ENCODE measurements at places on chromosomes 2 and 18.

DNA sequence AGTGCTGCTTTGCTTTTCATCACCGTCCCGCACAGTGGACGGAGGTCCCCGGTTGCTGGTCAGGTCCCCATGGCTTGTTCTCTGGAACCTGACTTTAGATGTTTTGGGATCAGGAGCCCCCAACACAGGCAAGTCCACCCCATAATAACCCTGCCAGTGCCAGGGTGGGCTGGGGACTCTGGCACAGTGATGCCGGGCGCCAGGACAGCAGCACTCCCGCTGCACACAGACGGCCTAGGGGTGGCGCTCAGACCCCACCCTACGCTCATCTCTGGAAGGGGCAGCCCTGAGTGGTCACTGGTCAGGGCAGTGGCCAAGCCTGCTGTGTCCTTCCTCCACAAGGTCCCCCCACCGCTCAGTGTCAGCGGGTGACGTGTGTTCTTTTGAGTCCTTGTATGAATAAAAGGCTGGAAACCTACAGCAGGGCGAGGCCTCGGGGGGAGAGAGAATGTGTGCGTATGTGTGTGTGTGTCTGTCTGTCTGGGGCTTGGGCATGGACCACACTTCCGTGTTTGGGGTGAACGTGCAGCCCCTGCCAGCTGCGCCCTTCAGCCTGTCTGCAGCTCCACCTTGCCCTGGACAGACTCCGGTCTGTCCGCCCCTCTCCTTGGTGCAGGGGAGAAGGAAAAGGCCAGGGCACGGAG, 32.3 kb downstream of the GPC1 start:
- DNase-seq: no peak

- DNase-seq: no peak
Measured at GRCh38 chr2:85422072-85422457, 3.6 kb downstream of the SH2D6 start.

DNA sequence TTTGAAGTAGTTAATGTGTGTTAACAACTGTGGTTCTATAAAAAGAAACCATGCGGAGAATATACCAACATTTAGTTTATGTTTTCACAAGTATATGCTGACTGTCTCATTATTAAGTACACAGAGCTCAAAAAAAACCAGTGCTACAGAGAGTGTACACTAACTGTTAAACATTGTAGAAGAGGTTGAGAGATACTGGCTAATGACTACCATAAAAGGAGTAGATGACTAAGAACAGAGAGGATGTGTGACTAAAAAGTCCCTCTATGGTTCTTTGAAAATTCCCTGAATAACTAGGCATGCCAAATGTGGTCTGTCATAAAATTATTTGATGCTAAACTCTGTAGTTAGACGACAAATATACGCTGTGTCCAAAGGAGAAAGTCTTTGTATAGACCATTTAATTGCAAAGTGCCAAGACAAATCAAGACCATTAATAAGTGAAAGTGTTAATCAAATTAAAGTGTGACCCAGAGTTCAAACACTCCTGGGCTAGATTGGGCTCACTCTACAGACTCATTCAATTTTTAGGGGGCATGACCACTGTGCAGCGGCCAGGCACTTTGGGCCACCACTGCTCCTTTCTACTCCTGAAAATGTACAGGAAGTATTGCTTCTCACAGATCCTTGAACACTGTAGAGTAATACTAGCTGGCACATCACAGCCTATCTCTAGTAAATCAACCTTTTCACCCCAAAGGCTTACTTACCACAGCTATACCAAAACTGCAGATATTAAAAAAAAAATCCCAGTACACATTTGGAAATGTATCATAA, 45.1 kb upstream of the SERTAD2 start:
- no peak for DNase-seq

- no peak for DNase-seq
Measured at GRCh38 chr2:101063352-101064124, 61.4 kb downstream of the RPL31 start.

DNA sequence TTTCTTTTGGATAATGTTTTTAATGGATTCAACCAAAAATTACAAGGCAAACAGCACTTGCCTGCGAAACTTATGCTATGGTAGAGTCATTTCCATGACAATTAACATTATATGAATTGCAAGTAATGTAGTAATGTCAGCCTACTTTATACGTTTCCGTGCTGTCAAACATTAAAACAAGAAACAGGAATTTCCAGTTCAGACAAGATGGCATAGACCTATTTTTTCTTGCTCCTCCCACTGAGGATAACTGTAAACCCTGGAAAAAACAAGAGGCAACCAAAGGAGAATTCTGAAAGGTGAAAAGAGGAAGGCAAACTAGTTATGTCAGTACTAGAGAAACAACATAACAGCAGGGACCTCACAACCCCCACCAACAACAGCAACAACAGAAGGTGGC, 170.7 kb downstream of the DIS3L2 start:
- DNase-seq: no peak

GRCh38 chr2:168565112-168565511, 109.0 kb downstream of the CERS6 start:
- no peak for DNase-seq

DNA sequence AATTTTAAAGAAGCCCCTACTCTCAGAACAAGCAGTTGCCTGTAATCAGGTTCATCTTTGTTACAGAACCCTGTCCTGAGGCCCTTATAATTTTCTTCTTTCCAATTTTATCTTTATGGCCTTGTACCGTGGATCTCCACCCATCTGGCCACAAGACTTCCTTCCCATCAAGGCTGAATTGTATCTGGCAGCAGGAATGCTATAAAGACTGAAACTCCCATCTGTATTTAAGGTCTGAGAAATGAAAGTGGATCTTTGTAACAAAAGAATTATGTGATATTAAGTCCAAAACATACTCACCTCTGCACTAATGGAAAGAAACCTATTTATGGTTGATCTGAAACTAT, 91.8 kb downstream of the METTL8 start:
- DNase-seq: no peak

DNA sequence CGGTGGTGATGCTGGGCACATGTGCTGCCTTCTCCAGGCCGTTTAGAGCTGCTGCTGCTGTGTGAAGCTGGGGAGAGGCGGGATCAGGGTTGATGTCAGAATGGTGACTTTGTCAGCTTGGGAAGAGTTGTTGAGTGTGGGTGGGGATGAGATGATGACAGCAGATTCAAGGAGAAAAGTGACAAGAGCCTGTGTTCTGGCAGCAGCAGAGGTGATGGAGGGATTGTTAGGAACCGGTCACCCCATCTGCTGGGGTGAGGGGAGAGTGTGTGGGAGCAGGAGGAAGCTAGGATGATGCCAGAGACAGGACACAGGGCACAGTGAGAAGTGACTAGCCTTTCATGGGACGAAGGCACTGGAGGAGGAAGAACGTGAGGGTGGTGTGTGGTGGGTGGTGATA, 345.5 kb downstream of the RNF144A start:
- no peak for DNase-seq

DNA sequence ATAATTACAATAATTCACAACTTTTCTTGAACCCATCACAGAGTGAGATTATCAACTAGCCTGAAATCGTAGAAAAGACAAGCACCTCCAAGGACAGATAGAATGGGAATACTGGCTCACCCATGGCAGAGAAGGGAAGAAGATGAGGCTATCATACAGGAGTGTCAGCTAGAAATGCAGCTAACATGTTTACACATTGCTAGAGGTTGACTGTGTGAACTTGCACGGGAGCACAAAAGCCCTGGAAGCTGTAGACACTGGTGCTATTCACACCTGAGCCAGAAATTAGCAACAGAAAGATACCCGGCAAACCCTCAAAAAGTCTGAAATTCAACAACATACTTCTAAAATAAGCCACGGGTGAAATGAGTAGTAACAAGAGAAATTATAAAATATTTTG, 131.8 kb downstream of the ZAP70 start:
- DNase-seq: no peak

DNA sequence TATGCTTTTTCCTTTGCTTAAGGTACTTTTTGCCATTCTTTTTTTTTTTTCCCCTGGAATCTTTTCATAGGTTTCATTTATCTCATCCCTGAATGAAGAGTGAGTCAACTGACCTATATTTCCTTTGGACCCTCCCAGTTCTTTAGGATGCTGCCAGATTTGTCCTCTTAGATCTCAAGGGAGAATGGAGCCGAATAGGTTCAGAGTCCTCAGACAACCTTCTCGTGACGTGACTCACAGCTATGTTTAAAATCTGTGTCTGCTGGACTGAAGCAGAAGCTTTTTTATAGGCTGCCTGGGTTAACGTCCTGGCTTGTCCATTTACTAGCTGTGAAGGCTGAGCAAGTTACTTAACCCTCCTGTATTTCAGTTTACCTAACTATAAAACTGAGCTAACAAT, 358.6 kb downstream of the DLGAP1 start:
- DNase-seq: no peak

GRCh38 chr2:23492921-23493320, 107.9 kb downstream of the KLHL29 start:
- DNase-seq: no peak

DNA sequence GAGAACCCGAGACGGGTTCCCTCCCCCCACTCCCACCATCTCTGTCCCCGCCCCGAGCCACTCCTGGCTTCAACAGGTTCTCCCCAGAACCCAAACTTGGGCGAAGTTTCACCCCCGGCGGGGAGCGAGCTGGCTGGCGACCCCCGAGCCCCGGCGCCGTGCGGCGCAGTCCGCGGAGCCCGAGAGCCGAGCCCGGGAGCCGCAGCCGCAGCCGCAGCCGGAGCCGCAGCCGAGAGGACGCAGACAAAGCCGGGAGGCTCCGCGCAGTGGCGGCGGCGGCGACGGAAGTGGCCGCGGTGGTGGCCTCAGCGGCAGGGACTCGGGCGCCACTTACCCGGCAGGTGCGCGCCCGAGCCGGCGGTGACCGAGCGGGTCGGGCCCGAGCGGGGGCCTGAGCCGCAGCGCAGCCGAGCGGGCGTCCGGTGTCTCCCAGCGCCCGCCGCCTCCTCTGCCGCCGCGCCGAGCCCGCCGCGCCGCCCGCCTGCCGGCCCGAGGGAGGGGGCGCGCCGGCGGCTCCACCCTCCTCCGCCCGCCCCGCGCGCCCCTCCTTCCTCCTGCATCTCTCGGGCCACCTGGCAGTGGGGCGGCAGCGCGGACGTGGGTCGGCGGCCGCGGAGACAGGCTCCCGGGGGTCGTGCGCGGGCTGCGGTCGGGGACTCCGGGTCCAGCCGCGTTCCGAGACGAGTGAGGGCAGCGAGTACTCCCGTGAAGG, at the start of gene ECEL1:
ECEL1 (minus strand) TSS at position 450 of the 712 bp plus-strand sequence. CDS start 1,181 bp downstream, outside the sequence.
- no peak for DNase-seq

DNA sequence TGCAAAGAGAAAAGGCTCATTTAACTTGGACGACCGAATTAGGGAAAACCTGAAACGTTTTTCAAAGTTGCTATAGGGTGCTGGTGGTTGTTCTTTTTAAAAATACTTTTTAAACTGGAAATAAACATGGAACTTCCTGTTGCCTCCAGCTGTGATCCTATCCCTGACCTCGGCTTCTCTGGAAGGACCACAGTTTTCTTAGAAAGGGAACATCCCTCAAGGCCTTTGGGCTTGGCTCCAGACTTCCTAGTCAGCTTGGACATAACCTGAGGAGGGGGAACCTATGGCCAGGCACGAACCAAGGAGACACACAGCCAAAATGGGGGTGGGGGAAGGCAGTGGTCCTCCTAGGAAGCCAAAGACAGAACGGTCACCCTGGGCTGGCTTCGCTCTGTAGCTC, 57.7 kb downstream of the CENPO start:
- no peak for DNase-seq

- no peak for DNase-seq
Measured at GRCh38 chr2:70368545-70368944, 66.7 kb upstream of the FAM136A start.

- no peak for DNase-seq
Measured at GRCh38 chr2:217729421-217730053, 273.3 kb downstream of the TNS1 start.

DNA sequence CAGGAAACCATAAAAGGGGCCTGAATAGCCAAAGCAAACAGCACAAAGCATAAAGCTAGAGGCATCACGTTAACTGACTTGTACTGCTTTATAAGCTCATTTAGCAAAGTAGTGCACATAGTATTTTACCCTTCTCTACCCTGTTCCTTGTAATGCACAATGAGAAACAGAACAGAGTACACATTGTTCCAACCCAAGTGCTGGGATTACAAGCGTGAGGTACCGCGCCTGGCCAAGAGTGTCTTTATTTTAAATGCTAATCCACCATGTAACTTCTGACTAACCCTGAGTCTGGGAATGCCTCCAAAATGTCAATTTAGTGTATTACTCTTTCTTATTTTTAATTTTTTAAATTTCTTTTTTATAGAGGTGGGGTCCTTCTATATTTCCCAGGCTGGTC, 46.4 kb upstream of the STON1 start:
- no peak for DNase-seq

- DNase-seq: no peak
Measured at GRCh38 chr18:78855188-78855587, 124.4 kb upstream of the SALL3 start.

DNA sequence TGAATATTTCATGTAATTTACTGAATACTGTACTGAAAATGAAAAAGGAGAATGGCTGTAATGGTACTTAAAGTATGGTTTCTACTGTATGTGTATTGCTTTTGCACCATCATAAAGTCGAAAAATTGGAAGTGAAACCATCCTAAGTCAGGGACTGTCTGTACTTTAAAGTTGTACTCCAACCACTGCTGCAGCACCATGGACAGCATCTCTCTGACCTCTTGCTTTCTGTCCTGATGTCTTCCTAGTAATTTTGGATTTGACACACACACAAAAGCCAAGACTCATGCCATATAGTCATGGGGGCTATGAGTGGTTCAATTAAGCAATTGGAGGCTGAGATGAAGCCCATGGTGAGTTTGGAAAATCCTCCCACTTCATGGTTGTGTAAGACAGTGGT, 256.3 kb upstream of the PKDCC start:
- no peak for DNase-seq

GRCh38 chr2:39491653-39492052, 54.6 kb upstream of the MAP4K3 start:
- no peak for DNase-seq

DNA sequence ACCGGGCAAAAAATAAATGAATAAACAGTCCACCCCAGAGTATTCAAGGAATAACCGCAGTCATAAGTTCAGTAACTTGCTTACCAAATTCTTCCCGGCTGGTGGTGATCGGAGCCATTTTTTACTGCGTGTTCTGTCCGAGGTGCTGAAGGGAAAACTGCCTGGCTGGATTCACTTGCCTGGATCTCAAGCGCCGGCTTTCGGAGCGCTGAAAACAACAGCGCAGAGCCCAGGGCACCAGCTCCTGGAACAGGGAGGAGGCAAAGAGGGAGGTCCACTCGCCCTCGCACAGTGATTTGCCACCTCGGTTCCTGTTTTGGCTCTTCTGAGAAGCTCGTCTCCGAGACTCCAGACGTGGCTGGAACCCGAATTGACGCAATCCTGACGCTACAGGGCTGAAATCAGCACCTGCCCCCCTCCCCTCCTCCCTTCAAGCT, at the start of gene SYT4:
SYT4 (minus strand) TSS at position 327 of the 437 bp plus-strand sequence; CDS start at position 118, 209 bp downstream.
- no peak for DNase-seq

- no peak for DNase-seq
Measured at GRCh38 chr2:64263315-64263714, 119.1 kb upstream of the PELI1 start.

All from T-helper 1 cell (primary cell).